Motor neuron (in vitro differentiated cells): ENCODE measurements at places on chromosomes 7 and 10. TPM values are rescaled to one million over a fixed set of nuclear protein-coding genes. Genes with fewer than 3 reads are reported as not detected.

The AS3MT gene
- 4.9 and 5.9 TPM in 2 replicates for total RNA-seq

- ATAC-seq = no peak
Measured at GRCh38 chr10:132959559-132959961, 17.2 kb upstream of the CFAP46 start.

The AMZ1 gene
- 1.1 and 3.3 TPM in 2 replicates for total RNA-seq

GRCh38 chr10:54708591-54708990, 92.4 kb downstream of the PCDH15 start:
- no peak for ATAC-seq
